ENCODE measurements at places on chromosomes 12 and 14.

DNA sequence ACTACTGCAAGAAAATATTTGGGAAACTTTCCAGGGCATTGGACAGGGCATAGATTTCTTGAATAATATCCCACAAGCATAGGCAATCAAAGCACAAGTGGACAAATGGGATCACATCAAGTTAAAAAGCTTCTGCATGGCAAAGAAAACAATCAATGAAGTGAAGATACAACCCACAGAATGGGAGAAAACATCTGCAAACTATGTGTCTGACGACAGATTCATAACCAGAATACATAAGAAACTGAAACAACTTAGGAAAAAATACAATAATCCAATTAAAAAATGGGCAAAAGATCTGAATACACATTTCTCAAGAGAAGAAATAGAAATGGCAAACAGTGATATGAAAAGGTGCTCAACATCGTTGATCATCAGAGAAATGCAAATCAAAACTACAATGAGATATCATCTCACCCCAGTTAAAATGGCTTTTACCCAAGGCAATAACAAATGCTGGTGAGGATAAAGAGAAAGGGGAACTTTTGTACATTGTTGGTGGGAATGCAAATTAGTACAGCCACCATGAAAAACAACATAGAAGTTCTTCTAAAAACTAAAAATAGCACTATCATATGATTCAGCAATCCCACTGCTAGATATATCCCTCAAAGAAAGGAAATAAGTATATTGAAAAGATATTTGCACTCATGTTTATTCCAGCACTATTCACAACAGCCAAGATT lies 33.8 kb upstream of the ATP2B1 start:
- no peak overlapping the region for H3K27ac ChIP-seq
- DNase-seq: no peak
- H3K4me1 ChIP-seq: no peaks in the 10 kb centered on the region
- H3K27me3 ChIP-seq: no peaks in the 10 kb centered on the region
- no peaks in the 10 kb centered on the region for H3K36me3 ChIP-seq

- H3K36me3 ChIP-seq: no peaks in the 10 kb centered on the region
- DNase-seq: no peak
- no peaks in the 10 kb centered on the region for H3K4me1 ChIP-seq
- no peaks in the 10 kb centered on the region for H3K27me3 ChIP-seq
- no peak overlapping the region for H3K4me3 ChIP-seq
These were observed 12.4 kb downstream of the MLXIP start for GRCh38 chr12:122090759-122091515.

- no peak for DNase-seq
- H3K27ac ChIP-seq: no peak overlapping the region
- no peaks in the 10 kb centered on the region for H3K4me1 ChIP-seq
- no peaks in the 10 kb centered on the region for H3K27me3 ChIP-seq
These were observed 45.0 kb downstream of the RPS6KA5 start for GRCh38 chr14:91015435-91015834.

DNA sequence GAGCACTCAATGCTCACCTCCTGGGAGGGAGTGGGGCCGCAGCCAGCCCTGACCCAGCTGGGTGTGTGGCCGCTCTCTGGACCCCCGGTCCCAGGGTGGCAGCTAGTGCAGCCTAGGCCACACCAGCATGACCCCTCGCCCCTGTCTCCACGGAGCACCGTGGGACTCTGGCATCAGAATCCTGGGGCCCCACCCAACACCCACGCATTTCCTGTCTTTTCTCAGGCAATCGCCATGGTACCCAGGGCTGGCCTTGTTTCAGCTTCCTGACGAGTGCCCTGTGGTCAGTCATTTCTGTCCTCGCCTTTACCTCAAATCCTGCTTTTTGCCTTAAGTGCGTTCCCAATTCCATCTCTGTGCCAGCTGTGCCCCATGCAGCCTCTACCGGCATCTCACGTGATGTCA lies 15.9 kb downstream of the PACS2 start:
- no peaks in the 10 kb centered on the region for H3K36me3 ChIP-seq
- DNase-seq: peak; percentile 59
- H3K27me3 ChIP-seq: no peaks in the 10 kb centered on the region
- H3K27ac ChIP-seq: no peak overlapping the region
- peaks cover 7% of the 10 kb centered on the region for H3K4me1 ChIP-seq

DNA sequence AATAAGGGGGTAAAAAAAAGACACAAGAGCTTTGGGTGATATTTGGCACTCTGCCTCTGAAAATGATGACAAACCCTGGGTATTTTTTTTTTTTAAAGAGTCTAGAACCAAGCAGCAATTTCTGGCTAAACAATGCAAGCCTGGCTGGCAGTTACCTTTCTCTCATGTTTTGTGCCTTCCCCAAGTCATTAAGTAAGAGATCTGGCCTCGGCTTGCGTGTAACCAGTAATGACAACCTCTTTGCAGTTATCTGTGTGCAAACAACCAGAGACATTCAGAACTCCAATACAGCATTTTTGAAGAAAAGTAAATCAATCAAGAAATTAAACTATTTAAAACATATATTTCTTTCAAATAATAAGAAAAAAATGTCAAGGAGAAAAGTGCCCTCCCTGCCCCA lies 167.5 kb downstream of the KCNC2 start:
- no peak overlapping the region for H3K27ac ChIP-seq
- H3K4me3 ChIP-seq: no peak overlapping the region
- no peaks in the 10 kb centered on the region for H3K36me3 ChIP-seq
- no peaks in the 10 kb centered on the region for H3K4me1 ChIP-seq
